Activated T-cell treated with anti-CD3 and anti-CD28 coated beads, Interleukin-2, amount 50 U/mL, for 72 hours (primary cell): ENCODE measurements at places on chromosomes 5 and 9.

- no peak for DNase-seq
- H3K27ac ChIP-seq = no peak overlapping the region
- H3K4me3 ChIP-seq = no peak overlapping the region
Measured at GRCh38 chr5:108111736-108112135, 270.2 kb downstream of the FBXL17 start.

- H3K4me1 ChIP-seq = no peaks in the 10 kb centered on the region
- H3K27me3 ChIP-seq = no peaks in the 10 kb centered on the region
- DNase-seq = no peak
- H3K4me3 ChIP-seq = no peak overlapping the region
- no peak overlapping the region for H3K27ac ChIP-seq
Measured at GRCh38 chr5:168455201-168455600, 31.1 kb upstream of the RARS1 start.

- no peak overlapping the region for H3K4me3 ChIP-seq
- no peak overlapping the region for H3K27ac ChIP-seq
- H3K4me1 ChIP-seq = no peaks in the 10 kb centered on the region
- no peaks in the 10 kb centered on the region for H3K36me3 ChIP-seq
- DNase-seq = no peak
Measured at GRCh38 chr5:78600687-78601414, 47.7 kb downstream of the LHFPL2 start.

DNA sequence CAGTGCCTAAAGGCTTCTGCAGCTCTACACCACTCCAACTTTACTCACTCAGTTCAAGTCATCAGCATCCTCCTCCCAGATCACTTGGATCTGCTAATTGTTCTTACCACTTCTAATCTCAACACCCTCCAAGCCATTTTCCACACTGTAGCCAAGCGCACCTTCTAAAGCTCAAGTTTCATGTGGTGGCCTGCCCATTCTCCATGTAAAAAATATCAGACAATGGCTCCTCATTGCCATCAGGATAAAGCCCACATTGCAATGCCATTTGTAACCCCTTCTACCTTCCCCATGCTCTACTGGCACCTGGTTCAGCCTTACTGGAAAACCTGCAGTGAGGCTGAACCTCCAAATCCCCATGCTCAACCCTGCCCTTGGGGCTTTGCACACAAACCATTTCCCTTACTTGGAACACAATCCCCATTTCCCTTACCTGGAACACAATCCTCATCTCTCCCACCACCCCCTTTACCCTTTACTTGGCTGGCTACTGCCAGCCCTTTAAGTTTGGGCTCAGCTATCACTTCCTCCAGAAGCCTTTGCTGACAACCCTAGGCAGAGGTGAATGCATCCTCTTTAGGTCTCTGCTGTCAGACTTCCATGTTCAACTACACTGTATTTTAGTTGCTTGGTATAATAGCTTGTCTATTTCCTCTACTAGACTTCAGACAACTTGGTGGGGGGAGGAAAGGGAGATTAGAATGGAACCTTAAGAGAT lies 220.0 kb downstream of the TSSK1B start:
- no peaks in the 10 kb centered on the region for H3K4me1 ChIP-seq
- H3K27ac ChIP-seq = no peak overlapping the region
- no peak for DNase-seq
- no peaks in the 10 kb centered on the region for H3K36me3 ChIP-seq
- H3K27me3 ChIP-seq = no peaks in the 10 kb centered on the region
- no peak overlapping the region for H3K4me3 ChIP-seq

GRCh38 chr9:127553793-127554192 lies 58.3 kb upstream of the STXBP1 start:
- H3K27ac ChIP-seq = no peak overlapping the region
- H3K4me3 ChIP-seq = no peak overlapping the region
- H3K4me1 ChIP-seq = peaks cover 35% of the 10 kb centered on the region
- DNase-seq = no peak
- no peaks in the 10 kb centered on the region for H3K27me3 ChIP-seq
- no peaks in the 10 kb centered on the region for H3K36me3 ChIP-seq

- H3K27me3 ChIP-seq = no peaks in the 10 kb centered on the region
- H3K4me1 ChIP-seq = peaks cover 19% of the 10 kb centered on the region
- no peak for DNase-seq
Measured at GRCh38 chr9:19408316-19408692, 505 bp upstream of the ACER2 start.

DNA sequence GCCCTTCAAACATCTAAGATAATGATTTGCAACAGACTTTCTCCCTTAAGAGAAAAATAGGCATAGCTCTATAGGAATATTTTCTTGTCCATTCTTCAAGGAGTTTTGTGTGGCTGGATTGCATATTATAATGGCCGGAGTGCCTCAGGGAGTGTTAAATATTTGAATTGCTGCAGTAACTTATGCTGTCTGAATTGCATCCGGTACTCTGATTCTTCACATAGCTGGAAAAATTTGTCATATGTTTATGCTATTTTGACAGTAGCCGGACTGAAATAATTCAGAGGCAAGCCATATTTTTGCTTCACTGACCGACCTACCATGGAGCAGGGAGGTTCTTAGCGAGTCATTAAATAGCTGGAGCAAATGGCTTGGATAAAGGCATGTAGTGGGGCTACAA lies 621.0 kb downstream of the ACTL7B start:
- H3K4me1 ChIP-seq = no peaks in the 10 kb centered on the region
- no peak for DNase-seq
- no peaks in the 10 kb centered on the region for H3K27me3 ChIP-seq
- no peak overlapping the region for H3K4me3 ChIP-seq
- peaks cover 2% of the 10 kb centered on the region for H3K36me3 ChIP-seq

- no peak overlapping the region for H3K4me3 ChIP-seq
- H3K4me1 ChIP-seq = no peaks in the 10 kb centered on the region
- DNase-seq = no peak
- no peaks in the 10 kb centered on the region for H3K27me3 ChIP-seq
Measured at GRCh38 chr9:81753436-81753835, 64.1 kb upstream of the TLE1 start.

GRCh38 chr5:168829922-168830417 lies 250.8 kb upstream of the PANK3 start:
- peaks cover 39% of the 10 kb centered on the region for H3K4me1 ChIP-seq
- DNase-seq = no peak
- no peaks in the 10 kb centered on the region for H3K27me3 ChIP-seq
- no peaks in the 10 kb centered on the region for H3K36me3 ChIP-seq

DNA sequence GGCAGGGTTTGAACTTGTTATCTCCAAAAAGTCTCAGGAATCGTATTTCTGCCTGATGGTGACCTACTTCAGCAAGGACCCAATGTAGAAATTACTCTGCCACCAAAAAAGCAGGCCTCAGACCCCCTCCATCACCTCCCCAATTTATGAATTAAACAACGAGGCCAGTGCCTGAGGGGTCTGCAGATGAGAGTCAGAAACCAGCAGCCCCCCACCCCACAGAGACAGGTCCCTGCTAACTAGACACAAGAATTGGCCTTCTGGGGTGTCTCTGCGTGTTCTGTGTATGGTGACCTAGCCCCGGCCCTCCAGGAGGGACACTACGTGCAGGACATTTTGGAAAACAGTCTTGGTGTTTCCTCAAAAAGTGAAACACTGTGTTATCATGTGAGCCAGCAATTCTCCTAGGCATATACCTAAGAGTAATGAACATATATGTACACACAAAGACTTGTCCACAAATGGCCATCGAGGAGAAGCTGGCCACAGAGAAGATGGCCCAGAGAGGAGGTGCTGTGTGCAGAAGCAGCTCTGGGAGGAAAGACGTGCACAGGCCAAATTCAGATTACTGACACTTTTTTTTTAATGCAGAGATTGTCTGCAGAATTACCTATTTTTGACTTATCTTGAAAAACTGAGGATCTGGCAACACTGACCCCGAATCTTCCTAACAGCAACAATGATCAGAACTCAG lies 93.8 kb downstream of the ADAMTS2 start:
- no peaks in the 10 kb centered on the region for H3K36me3 ChIP-seq
- H3K4me3 ChIP-seq = no peak overlapping the region
- DNase-seq = no peak
- H3K27ac ChIP-seq = no peak overlapping the region
- peaks cover 5% of the 10 kb centered on the region for H3K27me3 ChIP-seq

DNA sequence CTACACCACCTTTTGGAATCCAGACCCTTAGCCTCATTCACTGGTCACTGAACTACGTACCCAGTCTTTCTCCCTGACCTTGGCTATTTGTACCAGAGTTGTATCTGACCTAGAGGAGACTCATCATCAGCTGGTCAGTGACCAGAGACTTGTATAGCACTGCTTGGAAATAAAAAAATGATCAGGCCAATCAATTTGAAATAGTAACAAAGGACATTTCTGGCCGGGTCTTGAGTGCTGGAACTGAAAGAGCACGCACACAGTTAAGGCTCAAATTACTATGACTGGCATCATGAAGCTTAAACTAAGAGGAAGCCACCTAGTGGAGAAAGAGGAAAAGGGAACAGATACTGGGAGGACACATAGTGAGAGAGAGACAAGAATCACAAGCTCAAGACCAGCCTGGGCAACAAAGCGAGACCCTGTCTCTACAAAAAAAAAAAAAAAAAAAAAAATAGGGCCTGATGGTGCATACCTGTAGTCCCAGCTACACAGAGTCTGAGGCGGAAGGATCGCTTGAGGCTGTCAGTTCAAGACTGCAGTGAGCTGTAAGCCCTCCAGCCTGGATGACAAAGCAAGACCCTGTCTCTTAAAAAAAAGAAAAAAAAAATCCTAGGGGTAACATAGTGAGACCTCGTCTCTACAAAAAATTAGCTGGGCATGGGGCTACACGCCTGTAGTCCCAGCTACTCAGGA lies 12.8 kb upstream of the SRP19 start:
- DNase-seq = no peak
- H3K4me1 ChIP-seq = peaks cover 6% of the 10 kb centered on the region
- H3K27ac ChIP-seq = no peak overlapping the region
- H3K27me3 ChIP-seq = peaks cover 6% of the 10 kb centered on the region
- peak overlapping the region; percentile 60 for H3K4me3 ChIP-seq

DNA sequence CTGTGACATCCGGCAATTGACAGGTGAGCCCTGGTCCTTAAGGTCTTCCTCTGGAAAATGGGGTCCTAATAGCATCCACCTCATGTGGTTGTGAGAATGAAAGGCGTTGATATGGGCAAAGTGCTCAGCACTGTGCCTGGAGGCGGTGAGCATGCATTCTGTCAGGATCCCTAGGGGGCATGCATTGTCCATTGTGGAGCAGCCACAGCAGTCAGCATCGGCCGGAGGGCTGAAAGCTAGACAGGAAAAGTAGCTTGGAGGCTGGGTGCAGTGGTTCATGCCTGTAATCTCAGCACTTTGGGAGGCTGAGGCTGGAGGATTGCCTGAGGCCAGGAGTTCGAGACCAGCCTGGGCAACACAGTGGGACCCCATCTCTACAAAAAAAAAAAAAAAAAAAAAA lies 122.2 kb downstream of the LHX2 start:
- peaks cover 5% of the 10 kb centered on the region for H3K4me1 ChIP-seq
- H3K36me3 ChIP-seq = no peaks in the 10 kb centered on the region
- H3K27me3 ChIP-seq = peaks cover 29% of the 10 kb centered on the region
- DNase-seq = peak; percentile 23
- no peak overlapping the region for H3K4me3 ChIP-seq
- H3K27ac ChIP-seq = no peak overlapping the region

DNA sequence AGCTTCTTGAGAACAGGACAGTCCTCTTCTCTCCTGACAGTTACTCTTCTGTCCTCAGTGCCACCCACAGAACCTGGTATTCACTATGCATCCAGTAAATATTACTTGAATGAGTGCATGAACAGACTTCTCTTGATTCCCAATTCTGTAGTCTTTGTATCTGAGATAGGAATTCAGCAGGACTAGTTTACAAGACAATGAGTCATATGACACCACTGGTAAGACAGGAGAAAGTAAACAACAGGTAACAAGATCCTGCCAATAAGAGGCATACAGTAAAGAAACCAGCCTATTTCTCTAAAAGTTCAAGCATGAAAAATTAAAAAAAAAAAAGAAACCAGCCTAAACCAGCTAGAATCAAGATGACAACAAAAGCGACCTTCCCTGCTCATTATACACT lies 6.2 kb downstream of the ZNF883 start:
- H3K27me3 ChIP-seq = no peaks in the 10 kb centered on the region
- no peak for DNase-seq
- H3K36me3 ChIP-seq = peaks cover 2% of the 10 kb centered on the region
- H3K4me3 ChIP-seq = no peak overlapping the region
- no peaks in the 10 kb centered on the region for H3K4me1 ChIP-seq

GRCh38 chr5:117118499-117118898 lies 543.9 kb upstream of the SEMA6A start:
- H3K4me1 ChIP-seq = no peaks in the 10 kb centered on the region
- no peak overlapping the region for H3K4me3 ChIP-seq
- no peaks in the 10 kb centered on the region for H3K27me3 ChIP-seq
- no peak overlapping the region for H3K27ac ChIP-seq

GRCh38 chr9:16656432-16657169 lies 213.9 kb downstream of the BNC2 start:
- no peak for DNase-seq
- no peak overlapping the region for H3K27ac ChIP-seq
- H3K4me3 ChIP-seq = no peak overlapping the region
- H3K36me3 ChIP-seq = no peaks in the 10 kb centered on the region

DNA sequence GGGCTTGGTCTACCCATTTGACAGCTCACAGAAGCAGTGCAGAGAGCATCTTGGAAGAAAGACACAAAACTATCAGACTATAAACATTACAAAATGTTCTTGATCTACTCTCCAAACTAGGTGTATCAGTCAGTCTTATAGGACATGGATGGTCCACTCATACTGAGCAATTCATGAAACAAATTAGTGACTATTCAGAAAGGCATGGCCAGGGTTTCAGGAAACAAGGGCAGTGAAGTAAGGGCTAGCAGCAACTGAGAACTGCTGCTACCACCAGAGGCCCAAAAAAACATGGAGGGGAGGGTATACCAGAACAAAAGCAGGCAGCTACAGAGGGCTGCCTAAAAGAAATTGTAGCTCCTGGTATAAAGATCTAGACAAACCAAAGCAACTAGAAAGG lies 287.0 kb downstream of the PIK3R1 start:
- no peak overlapping the region for H3K27ac ChIP-seq
- no peak for DNase-seq
- no peak overlapping the region for H3K4me3 ChIP-seq
- no peaks in the 10 kb centered on the region for H3K4me1 ChIP-seq
- H3K27me3 ChIP-seq = no peaks in the 10 kb centered on the region
- H3K36me3 ChIP-seq = peaks cover 13% of the 10 kb centered on the region

GRCh38 chr9:93531374-93531773 lies 45.0 kb upstream of the PHF2 start:
- no peak overlapping the region for H3K4me3 ChIP-seq
- no peak overlapping the region for H3K27ac ChIP-seq
- no peak for DNase-seq
- peaks cover 5% of the 10 kb centered on the region for H3K36me3 ChIP-seq

DNA sequence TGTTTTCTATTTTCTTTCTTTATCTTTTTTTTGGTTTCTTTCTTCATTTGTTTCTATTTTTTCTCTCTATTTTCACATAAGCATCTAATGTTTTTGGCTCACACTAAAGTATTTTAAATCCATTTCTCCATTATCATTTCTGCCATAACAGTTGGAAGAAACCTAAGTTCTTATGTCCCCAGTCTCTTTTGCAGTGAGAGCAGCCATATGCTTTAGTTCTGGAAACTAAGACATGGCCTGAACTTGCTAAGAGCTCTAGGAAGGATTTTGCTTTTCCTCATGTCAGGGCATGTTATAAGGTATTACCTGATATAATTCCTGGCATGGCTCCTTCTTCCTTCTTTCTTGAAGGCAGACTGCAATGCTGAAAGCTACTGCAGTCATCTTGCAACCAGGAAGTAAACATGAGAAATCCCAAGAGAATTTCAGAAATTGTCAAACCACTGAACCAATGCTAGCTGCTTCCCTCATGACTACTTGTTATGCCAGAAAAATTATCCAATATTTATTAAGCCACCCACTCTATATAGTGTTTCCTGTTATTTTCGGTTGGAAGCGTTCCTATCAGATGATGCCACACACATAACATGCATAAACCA lies 171.1 kb downstream of the TAF11L14 start:
- no peaks in the 10 kb centered on the region for H3K4me1 ChIP-seq
- H3K27ac ChIP-seq = no peak overlapping the region
- H3K27me3 ChIP-seq = no peaks in the 10 kb centered on the region
